Hematopoietic multipotent progenitor cell treated with erythropoietin and hydrocortisone succinate and interleukin-3 and kit ligand, for 8 days (in vitro differentiated cells): ENCODE measurements at places on chromosomes 6 and 20.

DNA sequence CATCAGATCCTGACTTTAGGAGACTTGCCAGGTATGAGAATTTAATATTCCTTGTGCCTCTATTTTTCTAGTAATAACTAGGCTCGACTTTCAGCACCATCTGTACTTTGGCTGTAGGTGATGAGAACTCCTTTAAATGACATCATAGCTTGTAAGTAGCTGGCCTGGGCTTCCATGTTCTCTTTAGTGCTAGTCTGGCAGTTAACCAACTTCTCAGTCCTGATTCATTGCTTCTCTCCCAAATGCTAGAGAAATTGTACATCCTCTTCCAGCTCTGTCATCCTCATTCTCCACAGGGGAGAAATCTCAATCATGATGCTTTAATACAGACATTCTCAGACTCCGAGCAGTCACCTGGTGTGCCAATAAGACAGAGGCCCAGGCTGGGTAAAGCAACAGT, 143.5 kb upstream of the MOCS1 start:
- DNase-seq: no peak

- no peak for DNase-seq
These were observed 3.3 kb downstream of the MYO6 start for GRCh38 chr6:75752365-75752764.

DNA sequence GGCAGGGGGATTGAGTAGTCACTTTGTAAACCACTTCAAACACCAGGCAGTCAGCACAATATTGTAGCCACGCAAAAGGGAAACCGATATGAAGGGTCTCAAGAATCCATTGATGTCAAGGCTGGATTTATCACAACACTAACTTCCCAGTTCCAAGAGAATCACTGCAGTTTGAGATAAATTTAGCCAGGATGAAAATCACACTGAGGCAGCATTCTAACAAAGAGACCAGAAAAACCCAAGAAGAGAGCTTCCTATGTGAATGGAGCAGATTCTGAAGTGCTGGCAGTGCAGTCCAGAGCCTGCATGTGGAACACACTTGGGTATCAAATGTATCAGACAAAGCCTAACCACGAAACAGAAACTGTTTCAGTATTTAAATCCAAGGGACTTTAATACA, 84.6 kb downstream of the KIF16B start:
- DNase-seq: no peak

DNA sequence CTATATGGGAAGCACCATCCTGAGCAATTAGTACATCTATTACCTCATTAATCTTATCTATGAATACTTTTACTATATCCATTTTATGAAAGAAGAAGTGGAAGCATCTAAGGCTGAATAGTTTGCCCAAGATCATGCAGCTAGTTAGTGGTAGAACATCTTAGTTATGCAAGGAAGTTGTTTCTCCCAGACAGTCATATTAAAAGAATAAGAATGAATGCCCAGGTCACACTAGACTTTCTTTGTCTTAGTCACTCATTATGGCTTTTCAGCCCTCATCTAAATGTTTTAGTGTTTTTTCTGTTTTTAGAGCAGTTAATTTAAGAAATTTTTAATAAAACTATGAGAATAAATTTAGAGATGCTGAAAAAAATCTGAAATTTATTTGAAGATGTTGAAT, 517.5 kb downstream of the CDKAL1 start:
- DNase-seq: no peak

GRCh38 chr20:542777-543368, 717 bp downstream of the CSNK2A1 start:
- peak; percentile 29 for DNase-seq

GRCh38 chr20:40563296-40563950, 125.6 kb downstream of the MAFB start:
- peak; percentile 63 for DNase-seq
